ENCODE measurements at places on chromosomes 7 and 10. TPM values are rescaled to one million over a fixed set of nuclear protein-coding genes. Genes with fewer than 3 reads are reported as not detected.
A peak's percentile ranks its signal among the peaks of the same experiment; 100 is the strongest.

DNA sequence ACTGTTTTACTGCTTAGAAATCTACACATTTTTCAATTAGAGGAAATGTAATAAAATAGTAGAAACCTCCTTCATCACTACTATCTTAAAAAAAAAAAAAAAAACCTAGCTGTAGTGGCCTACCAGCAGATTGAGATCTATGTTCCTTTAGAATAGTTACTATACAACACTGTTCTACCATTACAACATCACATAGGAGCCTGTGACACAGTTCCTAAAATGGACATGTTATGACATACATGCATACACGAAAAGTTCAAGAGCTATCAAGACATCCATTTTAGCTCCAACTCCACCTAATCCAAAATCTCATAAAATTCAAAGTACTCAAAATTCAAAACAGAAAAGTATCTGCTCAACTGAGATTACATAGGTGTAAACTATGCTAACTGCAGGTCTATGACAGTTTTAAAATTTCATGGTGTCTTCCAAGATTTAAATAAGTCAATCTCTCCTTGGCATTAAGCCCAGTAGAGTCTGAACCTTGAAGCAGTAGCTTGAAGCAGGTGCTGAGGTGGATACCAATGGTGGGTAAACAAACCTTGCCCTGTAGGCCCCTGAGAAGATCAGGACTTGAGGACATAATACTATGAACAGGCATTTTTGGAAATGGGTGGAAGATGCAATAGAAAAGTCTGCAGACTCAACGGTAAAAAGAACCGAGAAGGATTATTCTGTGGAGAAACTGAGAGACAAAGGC is 17.0 kb downstream of the CACUL1 start:
- no peak for DNase-seq

DNA sequence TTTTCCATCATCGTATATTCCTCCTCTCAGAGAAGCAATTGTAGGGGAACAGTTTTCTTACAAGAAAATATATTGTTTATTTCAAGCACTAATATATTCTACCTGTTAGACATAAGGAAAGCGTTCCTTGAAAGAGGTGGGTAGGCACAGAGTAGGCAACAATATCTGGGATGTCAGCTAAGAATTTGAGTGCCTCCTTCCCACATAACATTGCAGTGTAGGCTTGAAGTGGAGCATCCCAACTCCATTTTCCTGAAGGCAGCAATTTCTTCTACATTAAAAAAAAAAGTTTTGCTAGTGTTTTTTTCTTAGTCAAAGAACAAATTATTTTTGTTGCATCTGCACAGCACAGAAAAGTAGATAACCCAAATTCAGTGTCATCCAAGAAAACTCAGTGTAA is 20.8 kb downstream of the BCAP29 start:
- no peak for DNase-seq

The HKDC1 gene
- total RNA-seq: under 0.01 TPM

DNA sequence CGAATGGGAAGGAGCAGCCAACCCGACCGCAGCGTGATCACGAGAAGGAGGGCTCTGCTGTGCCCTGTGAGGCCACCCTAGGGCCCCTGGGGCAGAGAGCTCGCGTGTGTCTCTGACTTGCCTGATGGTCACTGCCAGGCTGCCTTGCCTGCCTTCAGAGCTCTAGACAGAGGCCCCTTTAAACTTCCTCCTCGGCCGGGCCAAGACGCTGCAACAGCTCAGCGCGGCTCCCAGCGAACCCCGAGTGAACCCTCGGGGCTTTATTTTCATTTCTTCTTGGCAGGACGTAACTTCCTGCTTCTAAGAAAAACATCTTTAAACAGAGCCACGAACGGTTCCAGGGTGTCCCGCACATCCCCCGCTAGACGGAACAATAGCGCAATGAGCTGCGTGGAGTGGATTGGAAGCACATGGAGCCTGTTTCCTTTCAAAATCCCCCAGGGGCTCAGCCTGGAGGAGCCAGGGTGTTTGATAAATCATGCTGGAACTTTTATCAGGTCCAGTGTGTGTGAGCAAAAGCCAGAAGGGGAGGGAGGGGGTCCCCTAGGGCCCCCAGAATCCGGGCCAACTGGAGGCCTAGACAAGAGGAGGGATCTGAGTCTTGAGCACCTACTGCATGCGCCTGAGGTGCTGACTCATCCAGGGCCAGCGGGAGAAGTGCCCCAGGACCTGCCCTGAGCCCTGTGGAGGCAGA is 134.1 kb upstream of the GDF10 start:
- peak; percentile 80 for DNase-seq

DNA sequence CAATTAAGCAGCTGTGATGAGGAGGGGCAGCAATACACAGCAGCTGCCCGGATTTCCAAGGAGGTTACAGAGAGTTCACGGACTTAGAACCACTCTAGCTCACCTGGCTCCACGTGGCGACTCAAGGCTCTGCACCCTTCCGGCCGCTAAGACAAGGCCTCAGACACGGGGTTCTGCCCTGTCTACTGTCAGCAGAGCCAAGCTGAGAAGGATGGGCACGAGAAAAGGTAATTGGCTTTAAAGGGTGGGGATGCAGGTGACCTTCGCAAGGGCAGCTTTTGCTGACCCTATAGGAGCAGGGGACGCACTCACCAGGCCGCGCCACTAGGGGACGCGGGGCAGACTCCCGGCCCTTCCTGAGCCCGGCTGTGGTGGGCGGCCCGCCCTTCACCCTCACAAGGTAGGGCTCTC is 152.4 kb downstream of the KIF20B start:
- DNase-seq: no peak

DNA sequence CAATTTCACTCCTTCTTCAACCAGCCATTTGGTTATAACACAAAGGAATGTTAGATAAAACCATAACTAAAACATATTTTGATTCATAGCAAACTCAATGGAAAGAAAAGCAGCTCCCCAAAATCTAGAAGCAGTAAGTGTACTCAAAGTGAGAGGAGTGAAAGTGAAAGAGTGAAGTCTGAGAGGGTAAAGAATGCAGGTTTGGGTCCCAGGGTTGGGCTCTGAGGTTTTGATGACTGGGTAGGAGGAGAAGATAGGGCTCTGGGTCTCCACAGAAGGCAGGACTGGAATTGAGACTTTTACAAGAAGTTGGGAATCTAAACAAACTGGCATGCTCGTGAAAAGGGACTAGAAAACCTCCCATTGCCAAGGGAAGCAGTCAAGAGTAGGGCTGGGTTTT is 85.4 kb upstream of the RSU1 start:
- DNase-seq: no peak

DNA sequence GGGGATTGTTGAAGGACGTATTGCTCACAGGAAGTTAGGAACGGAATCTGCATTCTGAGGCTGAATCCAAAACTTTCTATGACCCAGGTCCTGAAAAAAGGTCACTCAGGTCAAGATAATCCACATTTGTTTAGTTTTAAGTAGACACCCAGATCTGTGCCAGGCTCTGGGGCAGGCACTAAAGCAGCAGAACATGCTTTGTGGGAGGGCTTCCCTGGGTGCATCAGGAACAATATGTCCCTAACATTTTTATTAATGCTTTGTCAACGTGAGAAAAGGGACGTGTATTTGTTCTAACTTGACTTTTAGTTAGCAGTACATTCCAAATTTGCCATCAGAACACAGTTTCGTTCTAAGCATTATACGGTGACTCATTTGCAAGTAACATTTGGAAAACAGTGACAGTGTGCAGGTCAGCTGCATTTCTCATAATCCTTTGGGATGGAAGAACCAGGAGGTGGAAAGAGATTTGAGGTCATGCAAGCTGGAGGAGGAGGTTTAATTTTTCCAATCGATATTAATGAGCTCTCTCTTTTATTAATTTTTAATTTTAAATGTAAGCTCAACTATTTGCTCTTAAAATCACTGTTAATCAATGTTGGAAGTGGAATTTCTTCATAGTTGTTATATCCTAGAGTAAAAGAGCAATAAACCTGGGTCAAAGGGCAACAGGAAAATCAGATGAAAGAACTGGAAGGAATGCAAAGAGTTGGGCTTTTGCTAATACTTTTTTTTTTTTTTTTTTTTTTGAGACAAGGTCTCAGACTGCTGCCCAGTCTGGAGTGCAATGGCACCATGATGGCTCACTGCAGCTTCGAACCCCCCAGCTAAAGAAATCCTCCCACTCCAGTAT is 35.0 kb downstream of the TAS2R41 start:
- DNase-seq: no peak

GRCh38 chr7:27901028-27901760 is 161.2 kb downstream of the TAX1BP1 start:
- peak; percentile 68 for DNase-seq

The CYP2E1 gene
- 0.36 TPM for total RNA-seq

DNA sequence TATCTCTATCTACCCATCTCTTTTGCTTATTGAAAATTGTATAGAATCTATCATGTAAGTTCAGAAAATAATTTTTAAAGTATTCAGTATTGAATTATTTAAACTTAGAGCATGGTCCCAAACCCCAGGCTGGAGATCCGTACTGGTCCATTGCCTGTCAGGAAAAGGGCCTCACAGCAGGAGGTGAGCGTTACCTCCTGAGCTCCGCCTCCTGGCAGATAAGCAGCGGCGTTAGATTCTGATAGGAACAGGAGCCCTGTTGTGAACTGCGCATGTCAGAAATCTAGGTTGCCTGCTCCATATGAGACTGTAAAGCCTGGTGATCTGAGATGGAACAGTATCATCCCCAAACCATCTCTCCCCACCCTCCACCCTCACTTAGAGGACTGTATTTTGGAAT is 266.0 kb upstream of the CNTNAP2 start:
- DNase-seq: no peak

DNA sequence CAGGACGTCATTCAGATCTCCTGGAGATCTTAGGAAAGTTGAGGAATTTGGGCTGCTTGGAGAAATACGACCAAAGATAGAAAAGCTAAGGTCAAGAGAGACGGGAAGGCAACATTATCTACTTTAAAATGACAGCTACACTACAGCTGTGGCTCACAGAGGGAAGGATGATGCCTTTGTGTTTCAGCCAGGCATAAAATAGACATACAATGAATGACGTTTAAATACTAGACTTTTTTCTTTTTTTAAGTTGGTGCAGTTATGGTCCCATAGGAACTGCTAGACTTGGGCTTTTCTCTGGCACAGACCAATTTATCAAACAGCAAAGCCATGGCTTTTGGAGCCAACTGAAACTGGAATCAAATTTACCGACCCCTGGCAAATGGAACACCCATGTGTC is 164.8 kb downstream of the MAGI2 start:
- no peak for DNase-seq

DNA sequence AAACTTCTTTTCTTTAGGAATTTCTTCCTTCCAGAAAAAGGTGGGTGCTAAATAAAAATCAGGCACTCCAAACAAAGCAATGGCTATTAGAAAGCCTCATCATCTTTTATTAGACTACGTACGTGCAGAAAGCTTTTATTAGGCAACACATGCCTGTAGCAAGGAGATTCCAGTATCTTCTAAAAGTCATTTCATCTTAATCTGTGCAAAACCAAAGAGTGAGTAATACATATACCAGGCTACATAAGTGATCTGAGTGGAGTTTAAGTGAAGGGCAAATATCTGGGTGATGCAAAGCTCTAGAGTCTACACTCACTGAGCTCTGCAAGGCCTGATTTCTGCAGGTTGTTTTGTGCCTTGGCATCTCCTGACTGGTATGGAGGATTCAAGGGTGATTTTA is 231.7 kb downstream of the ELMO1 start:
- no peak for DNase-seq

GRCh38 chr10:86411281-86411841 is 44.8 kb upstream of the GRID1 start:
- peak; percentile 86 for DNase-seq

- DNase-seq: no peak
These were observed 175.8 kb upstream of the LYZL1 start for GRCh38 chr10:29112827-29113615.

GRCh38 chr7:129652914-129653313 is 41.4 kb downstream of the NRF1 start:
- DNase-seq: no peak

The TMEM139 gene
- not detected for total RNA-seq

The SLC29A3 gene
- total RNA-seq: 0.72 TPM

DNA sequence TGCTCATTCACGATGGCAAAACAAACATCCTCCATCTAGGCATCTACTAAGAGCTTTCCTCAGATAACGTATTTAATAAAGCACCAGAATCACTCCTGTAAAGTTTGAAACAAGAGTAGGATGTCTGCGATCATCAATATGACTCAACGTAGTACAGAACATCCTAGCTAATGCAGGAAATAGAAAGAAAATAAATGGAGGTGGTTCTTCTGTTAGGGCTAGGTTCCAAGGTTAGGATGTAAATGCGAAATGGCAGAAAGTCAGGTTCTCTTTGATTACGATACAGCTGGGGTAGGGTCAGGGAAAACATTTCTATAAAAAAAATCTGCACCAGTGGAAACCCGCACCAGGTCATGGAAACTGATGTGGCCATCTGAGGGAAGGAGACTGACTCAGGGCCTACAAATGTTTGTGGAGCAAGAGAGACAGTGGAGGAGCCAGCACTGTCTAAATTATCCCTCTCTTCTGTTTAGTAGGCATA is 29.1 kb downstream of the CCDC6 start:
- peak; percentile 78 for DNase-seq

GRCh38 chr7:116399819-116400218 is 99.7 kb upstream of the CAV2 start:
- DNase-seq: peak; percentile 64

The AASS gene
- total RNA-seq: 15.0 TPM

DNA sequence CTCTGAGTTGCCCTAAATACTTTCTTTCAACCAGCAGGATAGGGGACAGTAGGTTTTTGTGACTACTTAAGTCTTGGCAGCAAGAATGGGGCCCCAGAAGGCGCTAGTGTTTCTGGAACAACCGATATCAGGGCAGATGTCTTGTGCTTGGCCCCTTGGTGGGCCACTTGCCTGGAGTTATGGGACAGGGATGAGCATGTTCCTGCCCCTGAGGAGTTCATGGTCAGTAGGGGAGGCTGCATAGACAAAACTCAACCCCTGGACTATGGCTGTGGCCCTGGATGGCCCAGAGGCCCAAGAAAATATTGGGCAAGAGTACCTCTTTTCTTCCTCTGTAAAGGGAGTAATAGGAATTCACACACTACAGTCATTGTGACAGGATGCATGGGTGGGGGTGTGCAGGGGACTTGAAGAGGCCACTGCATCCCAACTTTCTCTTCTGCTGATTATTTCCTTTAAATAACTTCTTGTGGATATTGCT is 57.7 kb upstream of the IGFBP3 start:
- peak; percentile 12 for DNase-seq

DNA sequence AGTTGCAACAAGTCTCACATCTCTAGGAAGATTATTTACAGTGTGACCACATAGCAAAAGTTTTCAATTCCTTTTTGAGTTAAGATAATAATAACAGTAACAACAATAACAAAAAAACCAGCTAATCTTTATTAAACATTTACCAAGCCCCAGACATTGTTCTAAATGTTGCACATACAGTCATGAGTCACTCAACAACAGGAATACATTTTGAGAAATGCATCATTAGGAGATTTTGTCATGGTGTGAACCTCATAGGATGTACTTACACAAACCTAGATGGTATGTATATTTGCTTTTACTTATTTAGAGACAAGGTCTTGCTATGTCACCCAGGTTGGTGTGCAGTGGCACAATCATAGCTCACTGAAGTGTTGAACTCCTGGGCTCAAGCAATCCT is 52.0 kb downstream of the SPAM1 start:
- no peak for DNase-seq

DNA sequence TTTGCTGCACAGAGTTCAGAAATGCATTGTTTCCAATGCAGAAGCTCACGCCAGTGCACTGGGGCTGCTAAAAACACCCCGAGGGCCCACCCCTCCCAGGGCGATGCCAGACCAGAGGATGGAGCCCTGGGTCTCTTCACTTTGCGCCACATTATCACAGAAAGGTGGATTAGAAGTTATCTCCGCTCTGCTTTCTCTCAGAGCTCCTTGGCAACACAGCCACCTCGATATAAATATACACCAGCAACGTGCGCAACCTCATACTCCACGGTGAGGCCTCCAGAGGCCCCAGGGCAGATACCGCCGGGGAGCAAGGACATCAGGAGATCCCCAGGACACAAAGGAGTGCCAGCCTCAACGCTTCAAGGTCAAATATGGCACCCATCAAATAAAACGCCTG is 121.0 kb upstream of the TBX20 start:
- no peak for DNase-seq

Data from IMR-90 (cell line).